ENCODE measurements at places on chromosomes 3 and 15.

- DNase-seq = no peak
Observed at GRCh38 chr3:47370887-47371697, 9.7 kb upstream of the PTPN23 start.

GRCh38 chr3:42660131-42660715, 6.7 kb downstream of the ZBTB47 start:
- no peak for DNase-seq

- no peak for DNase-seq
Observed at GRCh38 chr3:23668430-23668904, 137.3 kb upstream of the UBE2E1 start.

DNA sequence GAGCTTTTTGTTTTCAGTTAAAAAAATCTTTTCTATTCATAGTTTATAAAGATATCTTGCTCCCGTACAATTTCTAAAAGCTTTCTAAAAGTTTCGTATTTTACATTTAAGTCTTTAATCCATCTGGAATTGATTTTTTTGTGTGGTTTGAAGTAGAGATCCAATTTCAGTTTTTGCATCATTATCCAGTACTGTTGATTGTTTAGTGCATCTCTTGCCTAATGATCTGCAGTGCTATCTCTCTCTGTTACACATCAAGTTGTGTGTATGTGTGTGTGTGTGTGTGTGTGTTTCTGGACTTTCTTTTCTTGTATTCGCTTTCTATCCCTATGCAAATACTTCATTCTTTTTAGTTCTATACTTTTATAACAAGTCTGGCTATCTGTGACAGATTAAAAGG, 605.8 kb upstream of the DPPA4 start:
- DNase-seq = no peak

GRCh38 chr3:195200010-195200822, 70.7 kb downstream of the XXYLT1 start:
- DNase-seq = no peak

- no peak for DNase-seq
Observed at GRCh38 chr3:141941093-141941492, 64.7 kb downstream of the ATP1B3 start.

DNA sequence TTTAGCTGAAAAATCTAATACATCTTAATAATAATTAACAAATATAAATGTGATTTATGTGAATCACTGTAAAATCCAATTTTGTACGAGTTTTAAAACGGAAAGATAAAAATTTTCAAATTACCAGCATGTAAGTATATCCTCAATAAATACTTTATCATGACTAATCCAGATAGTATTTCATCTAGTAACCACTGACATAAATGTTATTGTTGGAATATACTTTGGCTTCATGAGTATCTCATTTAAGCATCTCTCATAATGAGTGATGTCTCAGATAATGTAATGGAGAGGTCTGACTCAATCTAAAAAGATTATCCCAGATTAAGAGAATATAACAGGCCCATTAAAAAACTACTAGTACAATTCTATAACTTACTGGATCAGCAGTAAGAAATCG, 216.3 kb downstream of the STAG1 start:
- no peak for DNase-seq

GRCh38 chr15:65533057-65533756, 2.9 kb downstream of the HACD3 start:
- no peak for DNase-seq

GRCh38 chr3:186209810-186210752, 101.2 kb upstream of the ETV5 start:
- DNase-seq = no peak

- no peak for DNase-seq
Observed at GRCh38 chr15:40421246-40422157, 15.9 kb downstream of the IVD start.

DNA sequence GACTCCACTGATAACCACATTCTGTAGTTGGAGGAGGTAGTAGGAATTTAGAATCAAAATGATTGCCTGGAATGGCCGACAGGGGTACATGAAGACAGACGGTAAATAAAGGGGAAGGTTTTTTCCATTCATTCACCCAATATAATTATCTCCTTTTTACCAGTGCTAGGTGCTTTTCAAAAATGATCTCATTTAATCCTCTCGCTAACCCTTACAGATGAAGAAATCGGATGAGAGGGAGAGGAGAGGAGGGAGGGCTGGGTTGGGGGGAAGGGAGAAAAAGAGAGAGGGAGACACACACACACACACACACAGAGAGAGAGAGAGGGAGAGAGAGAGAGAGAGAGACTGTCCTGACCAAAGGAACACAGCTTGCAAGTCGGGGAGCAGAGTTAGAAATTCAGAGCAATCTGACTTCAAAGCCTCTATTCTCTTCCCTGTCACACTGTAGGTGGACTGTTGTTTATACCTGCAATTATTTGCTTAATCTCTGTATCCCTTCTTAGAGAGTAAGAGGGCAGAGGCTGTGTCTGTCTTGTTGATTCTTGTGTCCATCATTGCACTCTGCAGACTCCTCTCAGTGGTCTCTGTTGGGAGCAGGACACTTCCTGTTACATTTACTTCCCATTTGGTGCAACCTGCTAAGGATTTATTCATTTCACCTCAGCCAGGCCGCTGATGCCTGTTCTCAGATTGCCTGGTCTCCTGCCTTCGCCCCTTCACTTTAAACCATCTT, 18.7 kb upstream of the PAQR9 start:
- DNase-seq = no peak

- DNase-seq = no peak
Observed at GRCh38 chr3:149625795-149626194, 32.0 kb downstream of the WWTR1 start.

GRCh38 chr15:34039790-34040113, 748 bp upstream of the AVEN start:
- DNase-seq = no peak

- no peak for DNase-seq
Observed at GRCh38 chr3:116247605-116248004, 197.7 kb downstream of the LSAMP start.

DNA sequence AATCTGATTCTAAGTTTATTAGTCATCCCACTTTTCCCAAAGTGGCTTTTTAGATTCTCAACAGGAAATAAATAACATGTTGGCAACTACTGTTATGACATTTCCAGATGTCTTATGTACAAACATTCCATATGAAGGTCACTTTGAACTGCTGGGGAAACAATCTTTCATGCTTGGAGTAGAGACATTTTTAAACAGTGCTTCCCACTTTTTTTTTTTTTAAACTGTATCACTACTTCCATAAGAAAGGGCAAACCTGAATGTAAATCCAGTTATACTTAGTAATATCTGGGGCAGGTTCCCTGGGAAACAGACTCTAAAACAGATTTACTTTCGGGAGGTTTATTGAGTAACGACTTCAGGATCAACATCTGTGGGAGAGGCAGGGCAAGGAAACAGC, 473.8 kb downstream of the TAFA4 start:
- no peak for DNase-seq

DNA sequence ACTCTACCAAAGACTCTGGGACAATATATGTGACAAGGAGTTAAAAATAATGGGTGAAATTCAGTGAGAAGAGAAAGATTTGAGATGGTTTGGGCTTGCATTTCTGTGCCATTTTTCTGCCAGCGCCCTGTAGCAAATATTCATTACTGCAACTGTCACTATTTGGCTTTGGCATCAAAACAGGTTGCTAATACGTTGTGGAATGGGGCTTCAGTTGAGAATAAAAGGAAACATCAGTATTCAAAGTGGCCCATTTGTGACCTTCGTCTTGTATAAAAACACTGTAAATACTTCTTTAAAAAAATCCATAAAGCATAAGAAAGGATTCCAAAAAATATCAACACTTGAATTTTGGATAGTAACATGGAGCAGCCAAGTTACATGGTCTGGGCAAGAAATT, 309.2 kb downstream of the ZNF385D start:
- no peak for DNase-seq

GRCh38 chr3:129122412-129123011, 908 bp upstream of the RAB43 start:
- no peak for DNase-seq

GRCh38 chr15:70451821-70452653, 311.3 kb downstream of the UACA start:
- DNase-seq = no peak

- peak; percentile 93 for DNase-seq
Observed at GRCh38 chr15:40379853-40380252, 2.7 kb upstream of the KNSTRN start.

DNA sequence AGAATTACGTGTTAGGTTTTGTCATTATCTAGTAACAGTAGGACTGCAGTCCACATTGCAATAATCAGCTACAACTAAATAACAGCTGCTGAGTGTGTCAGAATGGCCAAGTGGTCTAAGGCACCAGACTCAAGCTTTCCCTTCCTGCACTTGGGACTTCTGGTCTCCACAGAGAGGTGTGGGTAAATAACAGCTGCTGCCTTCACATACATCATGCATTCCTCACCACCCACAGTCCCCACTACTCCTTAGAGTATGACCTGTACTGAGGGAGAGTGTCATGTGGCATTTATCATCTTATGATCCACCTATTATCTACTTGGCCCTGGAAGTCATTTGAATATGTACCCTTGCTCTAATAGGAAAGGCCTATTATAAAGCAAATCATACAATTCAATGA, 22.2 kb upstream of the ZMAT3 start:
- no peak for DNase-seq

DNA sequence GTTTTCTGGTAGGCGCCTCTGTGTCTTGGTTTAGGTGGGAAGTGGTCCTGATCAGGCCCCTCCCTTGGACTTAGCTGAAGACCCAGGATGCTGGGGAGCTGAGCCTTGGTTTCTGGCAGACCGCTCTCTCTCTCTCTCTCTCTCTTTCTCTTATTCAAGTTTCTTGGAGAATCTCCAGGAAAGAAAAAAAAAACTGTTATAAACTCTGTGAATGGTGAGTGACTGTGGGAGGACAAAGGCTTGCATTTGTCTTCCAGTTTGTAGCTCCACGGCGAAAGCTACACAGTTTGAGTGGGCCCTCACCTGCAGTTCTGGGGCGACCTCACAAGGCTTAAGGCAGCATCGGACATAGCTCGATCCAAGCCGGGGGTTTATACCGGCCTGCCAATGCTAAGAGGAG, 7.5 kb downstream of the DET1 start:
- no peak for DNase-seq

DNA sequence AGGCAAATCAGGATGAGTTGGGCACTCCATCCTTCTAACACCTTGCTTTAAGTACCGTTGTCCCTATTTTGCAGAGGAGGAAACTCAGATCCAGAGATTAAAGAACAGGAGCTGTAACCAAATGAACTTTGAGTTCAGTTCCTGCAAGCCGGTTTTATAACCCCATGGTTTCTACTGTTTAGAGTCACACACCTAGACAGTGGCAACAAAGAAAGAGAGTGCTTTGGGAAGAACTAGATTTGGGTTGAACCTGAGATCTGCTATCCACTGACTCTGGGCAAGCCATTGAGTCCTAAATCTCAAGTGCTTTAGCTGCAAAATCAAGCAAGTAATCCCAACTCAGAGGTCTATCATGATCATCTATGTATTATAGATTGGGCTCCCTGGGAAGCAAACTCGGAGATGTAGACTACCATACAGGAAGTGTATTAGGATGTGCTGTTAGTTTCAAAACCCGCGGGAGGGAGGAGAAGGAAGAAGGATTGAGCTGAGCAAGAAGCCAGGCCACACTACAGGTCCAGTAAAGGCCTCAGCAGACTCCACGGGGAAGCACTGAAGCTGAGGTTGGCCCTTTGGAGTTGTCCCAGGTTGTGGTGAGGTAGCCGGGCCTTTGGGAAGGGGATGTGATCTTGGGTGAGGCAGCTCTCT, 42.2 kb downstream of the SRGAP3 start:
- no peak for DNase-seq

- no peak for DNase-seq
Observed at GRCh38 chr3:46714728-46715506, 2.8 kb downstream of the PRSS50 start.

DNA sequence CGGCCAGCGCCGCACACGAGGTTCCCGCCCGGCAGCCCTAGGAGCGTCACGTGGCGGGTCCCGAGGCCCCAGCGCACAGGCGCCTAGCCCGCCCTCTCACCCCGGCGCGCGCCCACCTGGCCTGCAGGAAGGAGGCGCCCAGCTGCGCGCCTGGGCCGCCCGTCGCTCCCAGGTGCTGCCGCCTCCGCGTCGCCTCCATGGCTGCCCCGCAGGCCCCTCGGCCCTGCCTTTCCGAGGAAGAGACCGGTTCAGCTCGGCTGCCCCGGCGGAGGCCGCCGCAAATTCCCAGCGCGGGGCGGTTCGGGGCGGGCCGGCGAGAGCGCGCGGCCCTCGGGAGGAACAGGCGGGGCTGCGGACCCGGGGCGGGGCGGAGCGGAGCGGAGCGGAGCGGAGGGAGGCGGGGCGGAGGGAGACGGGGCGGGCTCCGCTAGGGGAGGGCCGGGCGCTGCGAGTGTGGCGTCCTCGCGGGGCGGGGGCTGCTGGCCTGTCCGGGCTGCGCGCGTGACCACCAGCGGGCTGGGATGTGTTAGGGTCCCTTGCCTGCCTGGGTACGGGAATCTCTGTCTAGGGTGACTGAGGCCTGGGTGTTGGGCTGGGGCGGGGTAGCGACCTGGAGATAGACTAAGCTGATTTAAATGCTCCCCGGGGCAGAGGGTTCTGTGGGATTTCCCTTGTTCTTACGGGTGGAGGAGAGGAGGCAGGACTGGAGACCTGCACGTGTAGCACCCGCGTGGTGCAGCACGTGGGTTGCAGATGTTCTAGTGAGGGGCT, at the start of gene CLN6:
Gene CLN6, minus strand, starts transcription at position 343 of the 771 bp plus-strand sequence. Its CDS starts 144 bp downstream, at position 199.
- DNase-seq = peak; percentile 89

DNA sequence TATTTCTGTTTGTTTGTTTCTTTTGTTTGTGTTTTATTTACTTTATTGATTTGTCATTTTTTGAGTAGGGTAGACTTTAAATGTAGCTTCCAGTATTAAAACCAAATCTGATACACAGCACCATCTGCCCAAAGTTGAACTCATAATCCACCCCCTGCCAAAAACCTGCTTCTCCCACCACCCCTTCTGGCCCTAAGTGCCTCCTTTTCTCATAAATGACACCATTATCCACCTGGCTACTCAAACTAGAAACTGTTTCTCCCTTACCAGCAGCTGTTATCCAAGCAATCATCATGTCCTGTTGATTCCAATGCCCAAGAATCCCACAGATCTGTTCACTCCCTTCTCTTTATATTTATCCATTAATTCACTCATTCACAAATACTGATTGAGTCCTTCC, 21.8 kb upstream of the PTX3 start:
- DNase-seq = no peak

DNA sequence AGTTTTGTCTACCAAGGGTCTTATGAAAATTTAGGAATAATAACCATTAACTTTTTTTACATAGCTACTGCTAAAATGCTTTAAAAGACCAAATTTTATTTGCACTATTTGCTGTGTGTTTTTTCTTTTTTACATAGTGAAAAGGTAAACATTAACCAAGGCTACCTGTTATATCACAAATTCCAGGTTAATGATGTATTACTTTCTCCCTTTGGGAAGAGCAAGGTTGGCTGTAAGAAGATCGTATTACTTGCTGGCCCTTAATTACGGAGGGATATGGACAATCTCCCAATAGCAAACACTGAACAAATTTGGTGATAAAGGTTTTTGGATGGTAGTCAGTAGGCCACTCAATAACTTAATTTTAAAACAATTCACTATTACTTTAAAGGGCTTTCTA, 22.4 kb downstream of the LRRC58 start:
- no peak for DNase-seq

GRCh38 chr3:65524584-65524983, 514.1 kb downstream of the MAGI1 start:
- no peak for DNase-seq

Data from RWPE2 (cell line).